ENCODE measurements at places on chromosomes 6 and 20.
A peak's percentile ranks its signal among the peaks of the same experiment; 100 is the strongest.

DNA sequence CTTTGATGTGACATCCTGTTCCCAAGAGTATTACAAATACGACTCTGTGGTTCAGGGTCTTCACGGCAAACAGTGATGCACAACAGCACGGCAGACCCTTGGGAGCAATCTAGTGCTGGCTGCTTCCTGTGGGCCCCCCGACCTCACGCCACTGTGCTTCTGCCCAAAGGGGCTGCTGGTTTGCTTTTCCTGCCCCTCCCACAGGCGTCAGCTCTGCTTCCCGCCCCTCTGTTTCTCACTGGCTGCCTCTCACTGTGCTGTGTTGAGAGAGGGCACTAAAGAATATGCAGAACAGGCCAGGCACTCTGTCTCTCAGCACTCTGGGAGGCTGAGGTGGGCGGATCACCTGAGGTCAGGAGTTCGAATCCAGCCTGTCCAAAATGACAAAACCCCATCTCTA lies 554.5 kb upstream of the AGPAT4 start:
- DNase-seq = no peak

GRCh38 chr6:39086294-39086693 lies 28.7 kb downstream of the SAYSD1 start:
- no peak for DNase-seq

GRCh38 chr6:44177691-44178423 lies 19.2 kb downstream of the CAPN11 start:
- DNase-seq = no peak

- no peak for DNase-seq
These were observed 665.1 kb downstream of the RNF144B start for GRCh38 chr6:19052219-19052618.

DNA sequence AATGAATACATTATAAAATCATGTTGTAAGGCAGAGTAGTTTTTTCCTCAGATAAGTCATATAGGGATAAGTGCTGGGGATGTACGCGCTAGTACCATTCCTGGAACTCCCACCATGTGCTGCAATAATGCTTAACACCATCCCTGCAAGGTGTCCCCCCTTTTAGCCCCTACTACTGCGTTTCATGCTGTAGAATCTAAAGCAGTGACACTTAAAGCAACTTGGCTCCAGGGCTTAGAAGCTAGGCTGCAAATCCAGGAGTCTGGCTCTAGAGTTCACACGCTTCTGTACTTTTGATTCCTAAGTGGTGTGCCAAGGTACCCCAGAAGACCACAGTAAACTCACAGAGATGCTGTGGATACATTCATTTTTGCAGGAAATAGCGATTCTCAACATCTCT lies 183.1 kb downstream of the DOK5 start:
- DNase-seq = no peak

DNA sequence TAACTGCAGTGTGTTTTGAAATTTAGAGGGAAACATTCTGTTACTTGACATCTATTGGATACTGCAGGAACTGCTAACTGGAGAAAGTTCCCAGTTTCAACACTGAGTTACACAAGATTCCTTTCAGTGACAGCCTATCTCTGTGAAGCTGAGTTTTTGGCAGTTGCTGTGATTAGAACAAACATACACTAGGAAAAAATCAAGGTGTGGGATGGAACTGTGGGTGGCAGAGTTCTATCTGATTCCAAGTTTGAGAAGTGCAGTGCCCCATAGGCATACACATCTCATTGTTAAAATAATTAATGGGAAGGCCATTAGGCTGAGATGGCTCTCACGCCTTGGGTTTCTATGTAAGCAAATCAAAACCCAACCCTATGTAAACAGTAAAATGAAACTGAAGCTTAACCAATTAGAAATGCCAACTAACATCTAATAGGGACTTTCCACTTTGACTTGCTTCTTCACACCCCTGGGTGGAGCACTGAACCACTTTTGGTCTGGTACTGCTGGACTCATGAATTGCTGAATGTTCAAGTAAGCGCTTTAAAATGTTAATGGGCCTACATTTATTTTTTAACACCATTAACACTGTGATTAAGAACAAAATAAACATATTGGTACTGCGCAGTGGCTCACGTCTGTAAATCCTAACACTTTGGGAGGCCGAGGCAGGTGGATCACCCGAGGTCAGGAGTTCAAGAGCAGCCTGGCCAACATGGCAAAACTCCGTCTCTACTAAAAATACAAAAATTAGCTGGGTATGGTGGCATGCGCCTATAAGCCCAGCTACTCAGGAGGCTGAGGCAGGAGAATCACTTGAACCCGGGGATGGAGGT lies 55.2 kb upstream of the TBC1D7 start:
- DNase-seq = no peak

GRCh38 chr6:35490821-35491557 lies 5.9 kb downstream of the TEAD3 start:
- DNase-seq = no peak

DNA sequence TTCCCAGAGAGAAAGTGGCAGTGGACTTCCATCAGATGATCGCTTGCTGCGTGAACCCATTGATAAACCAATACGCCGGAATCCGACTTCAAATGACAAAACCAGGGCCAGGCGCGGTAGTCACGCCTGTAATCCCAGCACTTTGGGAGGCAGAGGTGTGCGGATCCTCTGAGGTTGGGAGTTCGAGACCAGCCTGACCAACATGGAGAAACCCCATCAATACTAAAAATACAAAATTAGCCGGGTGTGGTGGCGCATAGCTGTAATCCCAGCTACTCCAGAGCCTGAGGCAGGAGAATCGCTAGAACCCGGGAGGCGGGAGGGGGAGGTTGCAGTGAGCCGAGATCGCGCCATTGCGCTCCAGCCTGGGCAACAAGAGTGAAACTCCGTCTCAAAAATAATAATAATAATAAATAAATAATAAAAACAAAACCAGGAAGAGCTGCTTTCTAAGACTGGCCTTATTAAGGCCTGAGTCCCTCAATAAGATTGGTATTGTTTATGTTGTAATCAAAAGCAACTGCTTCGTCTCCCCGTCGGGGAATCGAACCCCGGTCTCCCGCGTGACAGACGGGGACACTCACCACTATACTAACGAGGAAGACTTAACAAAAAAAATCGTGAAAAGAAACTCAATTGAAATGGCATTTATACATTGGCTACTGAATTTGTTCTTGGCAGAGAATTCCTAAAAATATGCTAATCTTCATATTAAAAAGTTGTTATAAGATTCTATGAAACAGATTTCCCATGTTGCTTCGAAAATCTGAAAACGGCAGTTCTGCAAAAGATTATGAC lies 110.2 kb upstream of the ZNF184 start:
- peak; percentile 45 for DNase-seq

- no peak for DNase-seq
These were observed 29.8 kb downstream of the APCDD1L start for GRCh38 chr20:58485393-58485792.

GRCh38 chr20:24102749-24103333 lies 114.3 kb upstream of the GGTLC1 start:
- DNase-seq = no peak

DNA sequence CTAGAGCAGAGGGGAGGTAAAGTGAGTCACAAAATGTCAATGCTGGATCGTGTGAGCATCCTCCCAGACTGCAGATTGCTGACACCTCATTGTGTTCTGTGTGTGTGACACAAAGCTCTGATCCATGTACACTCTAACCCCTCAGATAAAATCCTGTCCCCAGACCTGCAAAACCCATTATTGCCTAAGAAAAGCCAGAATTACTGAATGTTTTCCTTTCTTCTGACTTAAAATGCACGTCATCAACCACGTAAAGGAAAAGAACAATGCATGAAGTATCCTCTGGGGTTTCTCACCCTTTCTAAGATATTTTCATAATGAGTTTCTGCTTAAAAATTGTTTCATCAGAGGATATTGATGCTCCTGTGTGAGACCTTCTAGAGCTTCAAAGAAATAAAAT lies 218.0 kb upstream of the PREP start:
- DNase-seq = no peak

DNA sequence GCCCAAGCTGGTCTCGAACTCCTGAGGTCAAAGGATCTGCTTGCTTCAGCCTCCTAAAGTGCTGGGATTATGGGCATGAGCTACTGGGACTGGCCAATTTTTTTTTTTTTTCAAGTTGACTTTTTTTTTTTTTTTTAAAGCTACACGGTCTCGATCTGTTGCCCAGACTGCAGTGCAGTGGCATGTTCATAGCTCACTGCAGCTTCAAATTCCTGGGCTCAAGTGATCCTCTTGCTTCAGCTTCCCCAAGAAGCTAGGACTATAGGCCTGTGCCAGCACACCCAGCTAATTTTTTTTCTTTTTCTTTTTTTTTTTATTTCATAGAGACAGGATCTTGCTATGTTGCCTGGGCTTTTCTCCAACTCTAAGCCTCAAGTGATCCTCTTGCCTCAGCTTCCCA lies 59.5 kb downstream of the NCOA3 start:
- no peak for DNase-seq

DNA sequence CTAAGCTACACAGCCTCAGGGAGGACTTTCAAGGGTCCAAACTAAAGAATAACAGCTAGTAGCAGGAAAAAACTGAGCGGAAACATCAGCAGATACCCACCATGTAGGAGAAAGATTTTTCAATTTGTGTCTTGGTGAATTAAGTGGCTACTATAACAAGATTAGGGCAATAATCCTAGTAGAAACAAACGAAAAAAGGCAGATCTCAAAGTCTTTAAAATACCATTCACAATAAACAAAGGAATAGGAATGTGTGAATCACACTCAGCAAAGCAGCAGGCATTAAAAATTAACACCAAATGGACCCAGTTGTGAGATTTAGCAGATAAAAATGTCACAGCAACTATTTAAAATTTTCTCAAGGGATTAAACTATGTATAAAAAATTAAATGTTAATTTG lies 761.2 kb downstream of the TENT5A start:
- no peak for DNase-seq

- DNase-seq = no peak
These were observed 36.4 kb upstream of the RREB1 start for GRCh38 chr6:7071405-7071804.

DNA sequence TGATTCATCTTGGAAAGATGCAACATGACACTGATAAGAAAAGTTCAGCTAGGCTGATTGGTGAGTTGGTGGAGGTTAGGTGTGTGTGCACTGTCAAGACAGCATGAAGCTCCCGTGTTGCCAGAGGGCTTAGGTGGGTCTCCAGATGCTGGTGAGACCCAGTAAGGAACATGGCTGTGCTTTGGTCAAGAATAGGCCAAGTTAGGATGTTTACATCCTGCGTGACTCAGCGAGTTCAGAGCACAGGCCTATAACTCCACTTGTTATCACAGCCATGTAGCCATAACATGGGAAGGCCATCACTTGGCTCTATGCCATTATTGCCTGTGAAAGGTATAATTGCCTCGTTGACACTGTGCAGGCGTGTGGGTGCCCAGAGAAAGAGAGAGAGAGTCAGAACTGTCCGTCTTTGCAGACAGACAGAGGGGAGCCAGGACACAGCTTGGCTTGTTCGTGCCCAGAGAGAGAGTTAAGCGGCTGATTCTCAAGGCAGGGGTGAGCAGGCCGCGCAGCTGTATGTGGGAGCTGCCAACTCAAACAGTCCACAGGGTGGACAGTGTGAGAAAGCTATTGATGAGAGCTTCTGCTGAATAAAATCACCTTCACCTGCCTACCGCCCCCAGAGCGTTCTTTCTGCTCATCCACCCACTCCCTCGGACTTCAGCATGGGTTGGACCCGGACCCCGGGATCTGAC lies 43.5 kb downstream of the OR2B6 start:
- no peak for DNase-seq

- no peak for DNase-seq
These were observed 38.9 kb downstream of the BICRAL start for GRCh38 chr6:42820512-42821340.

- DNase-seq = no peak
These were observed 44.0 kb downstream of the EIF2S2 start for GRCh38 chr20:34068001-34068400.

- no peak for DNase-seq
These were observed 32.5 kb upstream of the NT5E start for GRCh38 chr6:85417336-85417735.

- no peak for DNase-seq
These were observed 8.6 kb downstream of the IPCEF1 start for GRCh38 chr6:154347981-154348380.

- DNase-seq = no peak
These were observed 205.5 kb downstream of the NKAIN2 start for GRCh38 chr6:124008988-124009765.

DNA sequence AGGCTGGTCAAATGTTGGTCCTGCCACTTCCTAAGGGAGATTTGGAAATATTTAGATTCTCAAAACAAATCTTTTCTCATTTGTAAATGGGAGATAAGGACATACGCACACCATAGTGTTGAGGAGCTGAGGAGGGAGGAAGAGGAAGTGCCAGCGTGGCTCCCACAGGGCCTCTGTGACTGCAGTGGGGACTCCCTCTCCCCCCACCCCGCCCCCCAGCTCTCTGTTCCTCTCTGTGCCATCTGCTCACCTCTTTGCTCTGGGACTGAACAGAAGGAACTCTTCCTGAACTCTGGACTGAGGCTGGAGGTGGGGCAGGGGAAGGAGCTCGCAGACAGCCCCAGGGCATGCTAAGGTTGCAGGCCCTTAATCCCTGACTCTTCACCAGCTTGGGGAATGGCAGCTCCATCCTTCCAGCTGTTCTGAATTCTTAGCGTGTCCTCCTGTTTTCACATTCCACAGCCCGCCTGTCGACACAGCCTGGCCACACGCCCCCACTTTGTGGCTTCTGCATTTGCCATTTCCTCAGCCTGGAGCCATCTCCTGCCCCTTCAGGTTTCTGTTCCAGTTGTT lies 11.4 kb downstream of the DDX27 start:
- no peak for DNase-seq

- no peak for DNase-seq
These were observed 29.7 kb downstream of the SAYSD1 start for GRCh38 chr6:39085129-39085797.

- no peak for DNase-seq
These were observed 4.6 kb upstream of the ZNF184 start for GRCh38 chr6:27477318-27478013.

DNA sequence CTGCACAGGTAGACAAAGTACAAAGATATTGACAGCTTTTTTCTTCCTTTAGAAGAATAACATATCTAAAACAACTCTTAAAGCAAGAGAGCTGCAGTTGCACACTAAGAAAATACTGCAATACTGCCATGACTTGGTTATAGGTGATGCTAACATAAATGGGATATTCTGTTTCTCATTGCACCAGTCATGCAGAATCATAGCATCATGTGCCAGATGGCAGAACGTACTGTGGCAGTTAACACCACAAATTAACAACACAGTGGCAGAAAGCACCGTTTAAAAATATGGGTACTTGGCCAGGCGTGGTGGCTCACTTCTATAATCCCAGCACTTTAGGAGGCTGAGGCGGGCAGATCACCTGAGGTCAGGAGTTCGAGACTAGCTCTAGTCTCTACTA lies 7.4 kb downstream of the ASXL1 start:
- no peak for DNase-seq

GRCh38 chr6:129818251-129818650 lies 42.9 kb downstream of the TMEM244 start:
- no peak for DNase-seq

All from stimulated activated CD4-positive, alpha-beta T cell treated with anti-CD3 and anti-CD28 coated beads, Interleukin-12 subunit alpha, Interleukin-12 subunit beta, amount 100 ng/mL, for 48 hours (primary cell).